Kasumi-1 (cell line): ENCODE measurements at places on chromosomes 2 and 18.

GRCh38 chr2:62001431-62001830 lies 96.0 kb downstream of the COMMD1 start:
- no peak for DNase-seq

DNA sequence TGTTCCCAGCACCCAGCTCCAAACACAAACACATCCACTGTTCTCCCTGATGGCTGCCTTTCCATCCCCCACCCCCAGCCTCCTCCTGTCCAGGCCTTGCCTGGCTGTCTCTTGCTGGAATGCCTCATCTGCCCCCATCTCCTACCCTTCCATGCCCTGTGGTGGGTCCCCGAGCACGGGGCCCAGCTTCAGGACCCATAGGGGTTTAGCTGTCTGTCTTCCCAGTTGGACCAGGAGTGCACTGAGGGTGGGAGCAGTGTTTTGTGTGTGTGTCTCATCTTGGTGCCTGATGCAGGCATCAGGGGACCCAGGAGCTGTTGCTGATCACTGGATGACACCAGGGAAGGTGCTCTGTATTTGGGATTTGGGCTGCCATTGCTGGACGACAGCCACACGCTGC lies 34.5 kb downstream of the GLI2 start:
- DNase-seq, result no peak

DNA sequence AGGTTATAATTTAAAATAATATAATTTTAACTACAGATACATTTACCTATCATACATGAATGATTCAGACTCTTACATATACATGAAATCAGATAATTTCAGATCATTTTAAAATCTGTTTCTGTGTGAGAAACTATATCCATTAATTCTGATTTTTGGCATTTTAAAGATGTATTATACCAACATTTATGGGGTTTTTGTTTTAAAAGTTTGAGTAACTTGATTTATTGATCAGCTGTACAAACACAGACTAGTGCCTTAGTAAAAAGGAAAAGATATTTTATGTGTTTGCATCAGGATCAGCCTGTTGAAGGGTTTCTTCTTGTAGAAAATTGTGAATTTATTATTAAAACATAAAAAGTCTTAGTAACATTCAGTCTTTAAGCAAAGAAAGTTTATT lies 59.9 kb downstream of the KIAA1328 start:
- DNase-seq, result no peak

- DNase-seq, result no peak
Measured at GRCh38 chr2:127146071-127146725, 39.2 kb upstream of the BIN1 start.

DNA sequence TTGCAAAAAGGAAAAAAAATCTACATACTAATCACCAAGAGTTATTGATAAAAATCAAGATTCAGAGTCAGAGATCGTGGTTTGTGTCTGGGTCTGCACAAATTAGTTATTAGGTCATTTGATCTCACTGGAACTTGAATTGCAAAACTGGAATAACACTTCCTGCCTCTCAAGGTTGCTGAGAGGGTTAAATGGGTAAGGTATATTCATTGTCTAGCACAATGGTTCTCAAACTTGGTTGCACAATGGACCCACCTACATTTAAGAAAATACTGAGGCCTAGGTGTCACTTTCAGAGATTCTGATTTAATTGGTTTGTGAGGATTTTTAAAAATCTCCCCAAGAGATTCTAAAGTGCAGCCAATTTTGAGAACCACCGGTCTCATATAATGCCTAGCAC lies 84.8 kb downstream of the COBLL1 start:
- DNase-seq, result no peak

GRCh38 chr18:39776766-39777165 lies 2178.3 kb upstream of the PIK3C3 start:
- no peak for DNase-seq

DNA sequence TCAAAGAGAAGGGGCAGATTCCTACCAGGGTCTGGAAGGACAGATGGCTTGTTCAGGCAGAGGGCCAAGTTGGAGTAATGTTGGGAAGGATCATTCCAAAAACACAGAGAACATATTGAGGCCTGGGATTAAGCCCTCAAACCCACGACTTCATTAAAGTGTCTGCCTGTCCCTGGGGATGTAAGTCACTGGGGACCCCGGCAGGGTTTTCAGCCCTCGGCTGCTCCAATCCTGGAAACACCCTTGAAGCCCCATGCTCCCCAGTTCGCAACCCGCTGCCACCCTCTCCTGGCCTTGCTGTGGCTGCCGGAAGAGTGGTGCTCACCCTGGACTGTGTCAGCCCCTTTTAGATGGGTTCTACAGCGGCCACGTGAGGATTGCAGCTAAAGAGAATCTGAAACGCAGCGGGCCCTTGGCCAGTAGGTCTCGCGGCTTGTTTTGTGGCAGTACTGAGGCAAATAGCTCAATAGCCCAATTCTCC lies 79.9 kb downstream of the EPAS1 start:
- DNase-seq, result no peak

- DNase-seq, result peak; percentile 38
Measured at GRCh38 chr2:39216346-39217191, 27.2 kb downstream of the CDKL4 start.

DNA sequence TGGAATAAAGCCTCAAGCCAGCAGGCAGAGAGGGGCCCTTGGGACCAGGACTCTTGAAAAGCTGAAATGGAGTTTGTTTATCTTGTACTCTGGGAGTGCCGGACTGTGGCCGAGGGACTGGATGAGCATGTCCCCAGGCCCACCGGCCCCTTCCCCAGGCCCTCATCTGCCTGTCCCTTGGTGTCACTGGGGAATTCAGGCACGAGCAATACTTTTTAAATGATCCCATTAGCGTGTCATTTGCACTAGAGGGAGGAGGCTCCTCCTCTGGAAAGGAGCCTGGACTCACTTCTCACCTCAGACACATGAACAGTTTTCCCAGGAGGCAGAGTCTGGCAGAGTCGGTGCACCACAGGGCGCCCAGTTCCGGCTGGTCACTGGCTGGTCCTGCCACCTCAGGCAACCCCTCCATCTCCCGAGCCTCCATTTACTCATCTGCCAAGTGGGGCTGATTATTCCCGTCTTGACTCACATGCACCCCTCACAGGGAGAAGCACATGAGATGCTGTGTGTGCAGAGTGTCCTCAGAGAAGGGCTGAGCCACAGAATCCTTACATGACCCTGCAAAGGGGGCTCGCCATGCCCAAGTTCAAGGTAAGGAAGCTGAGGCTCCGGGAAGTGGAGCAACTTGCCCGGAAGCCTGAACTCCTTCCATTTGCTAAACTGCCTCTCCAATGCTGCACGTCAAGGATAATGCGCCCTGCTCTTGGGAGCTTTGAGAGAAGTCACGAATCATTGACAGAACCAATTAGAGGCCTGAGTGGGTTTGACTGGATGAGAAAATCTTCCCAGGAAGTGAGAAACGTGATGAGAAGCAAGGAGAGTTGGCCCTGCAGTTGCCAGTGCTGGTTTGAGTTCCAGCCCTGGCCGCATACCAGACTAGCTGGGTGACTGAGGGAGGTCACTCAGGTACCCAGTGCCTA lies 26.7 kb downstream of the CIB4 start:
- DNase-seq, result no peak

GRCh38 chr2:134785659-134786430 lies 52.6 kb upstream of the ACMSD start:
- DNase-seq, result no peak

GRCh38 chr2:148653437-148653836 lies 8.9 kb downstream of the EPC2 start:
- no peak for DNase-seq

- no peak for DNase-seq
Measured at GRCh38 chr18:59861009-59861408, 38.8 kb upstream of the PMAIP1 start.

- DNase-seq, result no peak
Measured at GRCh38 chr2:204557604-204558003, 12.3 kb downstream of the PARD3B start.

DNA sequence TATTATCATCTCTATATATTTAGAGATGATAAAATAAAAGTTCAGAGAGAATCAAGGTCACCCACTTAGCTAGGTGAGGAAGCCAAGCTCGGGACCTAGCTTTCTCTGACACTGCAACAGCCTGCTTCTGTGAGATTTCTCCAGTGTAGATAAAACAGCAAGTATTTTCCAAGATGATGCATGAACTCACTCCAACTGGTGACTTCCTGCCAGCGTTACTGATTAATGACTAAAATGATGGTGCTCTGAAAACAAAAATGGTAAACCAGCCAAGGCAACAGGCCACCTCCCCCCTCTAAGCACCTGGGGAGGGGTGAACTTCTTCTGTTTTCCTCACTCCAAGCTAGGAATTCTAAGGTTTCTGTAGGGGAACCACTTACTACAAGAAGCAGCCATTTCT lies 510.2 kb upstream of the ID2 start:
- DNase-seq, result no peak

- no peak for DNase-seq
Measured at GRCh38 chr2:105754011-105754410, 9.3 kb downstream of the NCK2 start.

DNA sequence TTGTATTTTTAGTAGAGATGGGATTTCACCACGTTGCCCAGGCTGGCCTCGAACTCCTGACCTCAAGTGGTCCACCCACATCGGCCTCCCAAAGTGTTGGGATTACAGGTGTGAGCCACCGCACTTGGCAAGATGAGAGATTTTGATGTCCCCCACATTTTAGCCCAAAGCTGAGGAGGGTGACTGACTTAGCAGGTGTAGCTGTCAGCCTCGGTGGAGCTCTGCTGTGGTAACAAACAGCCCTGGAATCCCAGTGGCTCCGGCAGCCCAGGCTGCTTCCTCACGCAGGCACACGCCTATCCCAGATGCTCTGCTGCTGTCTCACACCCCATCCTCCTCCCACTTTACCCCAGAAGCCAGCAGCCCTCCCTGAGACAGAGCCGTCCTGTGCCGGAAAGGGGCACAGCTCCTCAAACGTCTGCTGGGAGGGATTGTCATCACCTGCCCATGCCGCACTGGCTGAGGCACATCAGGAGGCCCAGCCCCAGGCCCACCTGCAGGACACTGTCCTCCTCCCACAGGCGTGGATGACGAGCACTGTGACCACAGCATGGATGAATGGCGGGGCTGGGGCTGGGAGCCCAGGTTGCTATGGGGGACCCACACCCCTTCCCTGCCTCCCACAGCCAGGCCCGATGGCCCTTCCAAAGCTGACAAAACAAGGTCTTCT lies 10.6 kb upstream of the BOK start:
- no peak for DNase-seq

DNA sequence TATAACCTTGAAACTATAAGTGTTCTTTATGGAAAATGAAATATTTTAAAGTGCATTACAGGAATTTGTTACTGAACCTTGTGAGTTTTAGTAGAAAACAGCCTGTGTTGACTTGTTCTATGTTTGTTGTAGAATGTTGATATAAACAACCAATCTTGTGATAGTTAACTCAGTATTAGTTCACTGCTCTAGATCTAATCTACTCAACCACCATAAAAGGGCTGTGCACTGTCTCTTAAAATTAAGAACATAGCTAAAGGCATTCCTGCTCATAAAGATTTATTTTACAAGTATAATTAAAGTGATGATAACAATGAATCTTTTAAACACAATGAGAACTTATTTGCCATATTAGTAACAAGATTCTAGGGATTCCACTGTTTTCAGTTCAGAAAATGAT lies 110.5 kb upstream of the KLF7 start:
- no peak for DNase-seq

DNA sequence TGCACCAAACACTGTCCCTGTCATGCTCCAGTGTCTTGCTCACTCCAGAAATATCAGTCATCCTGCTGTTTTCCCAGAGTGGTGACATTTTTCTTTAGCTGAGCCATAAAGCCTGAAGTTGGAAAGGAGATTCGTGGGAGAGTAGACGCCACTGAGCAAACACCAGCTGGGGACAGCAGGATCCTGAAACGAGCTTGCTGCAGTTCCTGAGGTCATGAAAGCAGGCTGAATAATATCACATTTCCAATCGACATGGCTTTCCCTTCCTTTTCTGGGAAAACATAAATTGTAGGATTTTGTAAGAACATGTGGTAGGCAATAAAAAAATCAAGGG lies 276.4 kb downstream of the CDCA7 start:
- DNase-seq, result no peak

DNA sequence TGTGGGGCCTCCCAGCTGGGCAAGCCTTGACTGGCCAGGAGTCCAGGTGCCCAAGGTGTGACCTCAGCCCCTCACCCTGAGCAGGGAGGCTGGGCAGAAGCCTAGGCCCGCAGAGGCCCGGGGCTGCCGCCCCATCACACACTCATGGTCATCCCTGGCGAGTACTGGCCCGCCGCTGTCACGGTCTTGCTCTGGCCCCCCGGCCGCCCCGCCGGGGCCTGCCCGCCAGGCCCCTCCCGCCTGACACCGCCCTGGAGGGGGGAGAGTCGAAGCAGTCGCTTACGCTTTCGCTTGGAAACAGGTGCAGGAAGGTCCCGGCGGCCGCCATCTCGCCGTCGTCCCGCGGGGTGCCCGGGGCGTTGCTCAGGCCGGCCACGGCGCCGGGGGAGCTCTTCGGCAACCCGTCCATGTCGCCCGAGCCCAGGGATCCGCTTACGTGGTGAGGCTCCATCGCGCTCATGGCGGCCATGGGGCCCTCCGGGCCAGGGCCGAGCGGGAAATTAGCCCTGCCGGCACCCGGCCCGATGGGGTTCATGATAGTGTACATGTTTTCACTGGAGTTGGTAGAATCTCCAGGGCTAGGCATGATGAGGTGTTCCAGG lies 26.6 kb upstream of the ANKRD62 start:
- DNase-seq, result no peak

GRCh38 chr2:118047380-118047826 lies 33.5 kb upstream of the CCDC93 start:
- DNase-seq, result no peak

DNA sequence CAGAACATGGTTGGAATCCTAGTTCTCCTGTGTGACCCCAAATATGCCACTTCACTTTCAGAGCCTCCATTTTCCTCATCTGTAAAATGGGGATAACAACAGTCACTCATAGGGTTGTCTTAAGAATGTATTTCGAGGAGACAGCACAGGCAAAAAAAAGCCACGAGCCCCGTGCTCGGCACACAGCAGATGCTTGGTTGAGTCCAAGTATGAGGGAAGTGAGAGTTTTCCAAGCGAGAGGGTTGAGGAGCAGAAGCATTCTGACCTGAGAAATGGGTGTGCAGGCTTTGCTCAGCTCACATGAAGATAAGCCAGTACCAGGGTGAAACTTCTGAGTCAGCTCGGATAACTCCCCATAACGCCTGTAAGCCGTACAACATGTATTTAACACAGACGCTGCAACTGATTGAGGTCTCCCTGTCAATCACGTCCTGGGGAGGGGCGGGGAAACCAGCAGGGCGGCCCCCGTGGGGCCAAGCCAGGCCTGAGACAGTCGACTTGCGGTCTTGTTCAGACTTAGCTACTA lies 23.0 kb upstream of the ODC1 start:
- DNase-seq, result no peak

DNA sequence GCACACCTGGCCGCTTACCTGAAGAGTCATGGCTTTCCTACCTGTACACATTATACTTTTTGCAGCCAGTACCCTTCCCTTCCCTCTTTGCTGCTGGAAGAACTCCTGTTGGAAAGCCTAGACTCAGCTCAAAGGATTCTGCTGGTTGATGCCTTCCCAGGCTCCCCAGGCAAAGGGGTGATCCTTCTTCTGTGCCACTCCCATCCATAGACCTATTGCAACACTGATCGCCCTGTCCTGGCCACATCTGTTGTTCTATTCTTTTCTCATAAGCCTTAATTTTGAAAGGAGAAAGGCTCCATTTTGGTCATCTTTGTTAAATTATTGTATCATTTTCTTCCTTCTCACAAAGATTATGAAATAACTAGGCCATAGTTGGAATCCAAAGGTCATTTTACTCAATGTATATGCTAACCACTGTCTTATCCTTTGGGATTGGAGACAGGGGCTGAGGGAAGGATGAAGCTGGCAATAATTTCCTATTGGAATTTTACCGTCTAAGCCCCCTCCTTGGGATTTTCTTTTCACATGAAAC lies 3.4 kb upstream of the PRKCE start:
- no peak for DNase-seq

GRCh38 chr2:23452853-23453420 lies 68.0 kb downstream of the KLHL29 start:
- peak; percentile 37 for DNase-seq
